Non-pigmented ciliary epithelial cell (primary cell): ENCODE measurements at places on chromosomes 3 and 15.
A peak's percentile ranks its signal among the peaks of the same experiment; 100 is the strongest.

- no peak for DNase-seq
Observed at GRCh38 chr3:107916171-107916570, 174.7 kb downstream of the CD47 start.

- peak; percentile 27 for DNase-seq
Observed at GRCh38 chr15:98518823-98519561, 129.3 kb upstream of the IGF1R start.

- no peak for DNase-seq
Observed at GRCh38 chr15:77825546-77825945, 192.8 kb upstream of the LINGO1 start.

DNA sequence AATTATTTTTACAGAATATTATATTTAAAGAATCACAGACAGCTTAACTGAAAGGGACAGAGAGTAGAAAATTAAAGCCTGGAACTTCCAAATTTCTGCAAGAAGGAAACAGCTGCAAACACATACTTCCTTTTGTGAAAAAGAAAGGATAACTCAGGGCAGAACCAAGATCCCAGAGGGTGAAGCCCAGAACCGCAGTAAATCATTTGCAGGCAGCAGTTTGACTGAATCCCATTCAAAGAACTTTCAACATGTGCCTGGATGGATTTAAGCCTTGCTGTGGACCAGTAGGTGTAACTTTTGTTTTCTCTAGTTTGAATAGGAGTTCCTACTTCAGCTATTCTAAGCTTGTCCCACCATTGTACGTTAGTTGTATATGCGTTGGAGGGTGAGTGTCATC, 733.2 kb downstream of the ROBO2 start:
- no peak for DNase-seq

- DNase-seq: no peak
Observed at GRCh38 chr3:50517721-50518206, 14.3 kb upstream of the CACNA2D2 start.

DNA sequence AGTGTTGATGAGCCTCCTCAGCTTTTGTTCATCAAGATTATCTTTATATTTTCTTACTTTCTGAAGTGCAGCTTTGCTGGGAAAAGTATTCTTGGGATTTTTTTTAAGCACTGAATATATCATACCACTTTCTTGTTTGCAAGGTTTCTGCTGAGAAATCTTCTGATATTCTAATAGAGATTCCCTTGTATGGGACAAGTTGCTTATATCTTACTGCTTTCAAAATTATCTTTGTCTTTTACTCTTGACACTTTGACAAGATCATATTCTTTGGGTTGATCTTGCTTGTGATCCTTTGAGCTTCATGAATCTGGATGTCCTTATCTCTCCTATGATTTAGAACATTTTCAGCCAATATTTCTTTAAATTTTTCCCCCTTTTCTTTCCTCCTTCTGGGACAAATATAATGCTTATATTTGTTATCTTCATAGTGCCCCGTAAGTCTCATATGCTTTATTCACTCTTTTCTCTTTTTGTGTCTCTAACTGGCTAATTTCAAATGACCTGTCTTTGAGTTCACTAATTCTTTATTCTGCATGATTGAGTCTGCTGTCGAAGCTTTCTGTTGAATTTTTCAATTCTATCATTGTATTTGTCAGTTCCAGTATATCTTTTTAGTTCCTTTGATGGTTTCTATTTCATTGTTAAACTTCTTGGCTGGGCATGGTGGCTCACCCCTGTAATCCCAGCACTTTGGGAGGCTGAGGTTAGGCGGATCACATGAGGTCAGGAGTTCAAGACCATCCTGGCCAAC, 211.4 kb upstream of the MANF start:
- DNase-seq: no peak

DNA sequence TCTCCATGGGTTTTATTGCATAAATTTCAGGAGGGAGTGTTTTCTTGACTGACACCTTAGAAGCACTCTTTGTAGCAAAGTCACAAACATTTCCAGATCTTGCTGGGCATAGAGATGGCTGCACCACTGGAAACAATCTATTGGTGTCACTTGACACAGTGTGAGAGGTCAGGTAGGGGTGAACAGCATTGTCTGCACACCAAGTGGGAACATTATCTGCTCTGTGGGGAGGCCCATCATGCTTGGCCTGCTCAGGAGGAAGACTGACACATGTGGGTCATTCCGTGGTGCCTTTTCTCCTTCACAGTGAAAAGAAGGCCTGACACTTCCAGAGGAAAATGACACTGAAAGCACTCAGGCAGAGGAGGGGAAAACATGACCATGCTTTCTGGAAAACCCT, 149.9 kb upstream of the GALNT15 start:
- DNase-seq: no peak

DNA sequence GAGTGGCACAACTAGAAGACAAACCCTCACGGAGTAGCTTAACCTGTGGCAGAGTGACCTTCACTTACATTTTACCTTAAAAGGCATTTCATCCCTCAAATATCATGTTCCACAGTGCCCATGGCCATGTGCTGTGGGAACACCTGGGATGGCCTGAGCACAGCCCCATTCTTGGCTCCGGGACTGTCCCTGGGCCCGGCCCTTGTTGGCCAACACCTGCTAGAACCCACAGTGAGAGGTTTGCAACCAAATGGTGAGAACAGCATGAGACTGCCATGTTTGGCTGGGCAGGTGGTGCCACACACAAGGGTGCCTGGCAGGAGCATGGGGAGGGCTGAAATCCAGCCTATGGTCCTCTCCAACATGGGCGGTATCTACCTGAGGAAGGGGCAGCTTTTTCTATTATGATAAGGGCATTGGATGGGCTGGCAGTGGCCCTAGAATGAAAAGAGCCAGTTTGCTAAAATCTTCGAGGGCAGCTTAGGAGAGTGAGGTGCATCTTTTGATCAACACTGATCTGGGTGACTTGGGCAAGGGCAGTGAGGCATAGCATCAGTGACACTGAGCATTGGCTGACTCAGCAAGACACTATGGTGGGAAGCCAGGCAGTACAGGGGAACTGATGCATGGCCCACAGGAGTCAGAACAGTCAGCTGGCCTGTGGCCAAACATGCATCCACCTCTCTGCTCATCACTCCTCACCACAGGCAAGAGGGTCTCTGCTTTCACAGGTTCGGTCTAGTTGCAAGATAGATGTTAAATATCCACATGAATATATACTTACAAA, 53.9 kb downstream of the SYNM start:
- DNase-seq: no peak

GRCh38 chr3:170976190-170976519, 50.4 kb downstream of the SLC2A2 start:
- DNase-seq: no peak

- DNase-seq: no peak
Observed at GRCh38 chr3:32951410-32951811, at the start of gene CCR4. Gene CCR4, plus strand, starts transcription at chr3:32951644. Its CDS starts 1,779 bp downstream, at chr3:32953423.

GRCh38 chr3:36215241-36215640, 165.1 kb upstream of the STAC start:
- DNase-seq: no peak

- DNase-seq: no peak
Observed at GRCh38 chr3:114721864-114722263, 425.2 kb downstream of the ZBTB20 start.

GRCh38 chr3:34544136-34544535, 745.7 kb downstream of the PDCD6IP start:
- DNase-seq: no peak

- DNase-seq: no peak
Observed at GRCh38 chr15:45497261-45497660, 25.3 kb downstream of the SLC30A4 start.

- DNase-seq: no peak
Observed at GRCh38 chr3:73592154-73593144, 32.3 kb downstream of the PDZRN3 start.

GRCh38 chr3:112770032-112770626, 76.5 kb downstream of the CD200R1L start:
- peak; percentile 77 for DNase-seq

- DNase-seq: no peak
Observed at GRCh38 chr3:124834723-124835718, 52.1 kb downstream of the ITGB5 start.

- DNase-seq: no peak
Observed at GRCh38 chr3:57078344-57078634, 17.8 kb downstream of the SPATA12 start.

- DNase-seq: no peak
Observed at GRCh38 chr3:136905549-136905948, 43.5 kb downstream of the NCK1 start.

DNA sequence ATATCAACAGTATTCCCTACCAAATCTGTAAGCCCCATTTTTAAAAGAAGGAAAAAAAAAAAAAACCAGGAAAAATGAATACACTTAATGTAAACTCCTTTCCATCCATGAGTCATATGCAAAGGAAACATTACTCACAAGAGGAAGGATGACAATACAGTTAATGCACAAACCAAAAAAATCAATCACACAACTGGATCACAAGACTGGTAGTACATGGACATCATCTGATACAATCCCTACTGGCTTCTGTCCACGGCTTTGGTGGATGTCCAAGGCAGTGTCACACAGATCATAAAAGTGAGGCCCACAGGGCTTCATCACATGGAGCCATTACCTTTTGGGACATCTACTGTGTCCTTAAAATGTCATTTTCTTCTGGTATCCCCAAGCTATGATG, 44.0 kb downstream of the SUCLG2 start:
- peak; percentile 59 for DNase-seq

DNA sequence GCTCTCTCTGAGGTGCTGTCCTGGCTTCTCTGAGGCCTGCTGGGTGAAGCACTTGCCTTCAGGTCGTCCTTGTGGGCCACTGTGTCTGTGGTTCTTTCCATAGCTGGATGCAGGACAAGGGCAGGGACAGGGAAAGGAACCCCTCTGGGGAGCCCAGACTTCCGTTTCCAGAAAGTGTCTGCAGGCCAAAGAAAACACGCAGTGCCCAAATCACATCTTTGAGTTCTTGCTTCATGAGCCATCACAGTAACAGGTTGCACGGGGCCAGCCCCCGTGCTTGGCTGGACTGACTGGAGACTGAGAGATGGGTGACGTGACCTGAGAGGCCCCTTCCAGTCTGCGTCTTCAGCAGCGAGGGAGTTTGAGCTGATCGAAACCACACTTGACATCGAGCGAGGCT, 115.8 kb downstream of the GABRG3 start:
- DNase-seq: no peak

DNA sequence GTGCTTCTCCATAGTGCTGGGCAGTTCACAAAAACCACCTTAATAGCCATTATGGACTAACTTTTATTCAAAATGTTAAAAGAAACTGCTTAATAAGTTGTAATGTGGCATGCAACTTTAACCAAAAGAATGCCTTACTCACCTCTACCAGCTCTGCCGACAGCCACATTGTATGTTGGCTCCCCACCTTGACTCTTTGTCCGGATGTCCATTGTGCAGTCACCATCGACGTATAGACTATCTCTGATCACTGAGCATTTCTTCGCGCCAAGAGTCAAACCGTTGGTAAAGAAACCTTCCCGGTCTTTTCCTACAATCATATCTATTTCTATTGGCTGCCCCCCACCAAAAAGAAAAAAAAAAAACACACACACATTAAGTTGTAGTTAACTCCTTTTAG, 2.5 kb downstream of the PFN2 start:
- no peak for DNase-seq

DNA sequence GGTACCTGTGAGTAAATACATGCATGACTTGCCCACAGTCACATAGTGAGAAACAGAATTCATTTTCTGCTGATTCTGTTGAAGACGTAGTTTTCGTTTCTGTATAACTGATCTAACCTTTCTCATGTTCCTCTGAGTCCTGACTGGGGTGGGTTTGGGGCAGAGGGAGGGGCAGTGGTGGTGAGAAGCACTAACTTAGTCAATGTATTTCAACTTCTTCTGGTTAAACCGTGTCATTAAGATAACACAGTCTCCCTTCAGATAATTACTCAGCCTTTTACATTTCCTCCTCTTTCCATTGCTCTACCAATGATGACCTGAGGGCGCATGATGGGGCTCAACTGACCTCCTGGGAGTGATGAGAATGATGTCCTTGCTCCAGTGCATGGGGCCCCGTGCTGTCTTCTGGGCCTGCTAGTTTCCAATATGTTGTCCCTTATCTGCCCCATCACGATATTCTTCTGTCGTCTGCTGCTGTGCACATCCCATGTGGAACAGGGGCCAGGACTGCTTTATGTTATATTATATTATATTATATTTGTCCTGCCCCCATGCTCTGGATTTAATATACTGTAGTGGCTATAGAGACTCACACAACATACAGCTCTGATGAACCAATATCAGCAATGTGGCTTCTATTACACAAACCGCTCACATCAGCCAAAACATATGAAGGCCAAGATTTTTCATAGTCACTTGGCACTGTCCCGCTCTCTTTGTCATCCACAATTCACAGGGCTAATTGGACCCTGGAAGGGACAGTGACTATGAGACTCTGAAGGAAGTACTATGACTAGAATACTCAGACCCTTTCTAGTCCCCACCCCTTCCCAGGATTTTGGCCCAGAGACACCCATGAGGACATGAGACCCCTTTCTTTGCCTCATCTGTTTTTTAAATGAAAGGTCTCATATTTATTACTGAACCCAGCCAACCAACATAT, 407.1 kb upstream of the MCTP2 start:
- DNase-seq: no peak

DNA sequence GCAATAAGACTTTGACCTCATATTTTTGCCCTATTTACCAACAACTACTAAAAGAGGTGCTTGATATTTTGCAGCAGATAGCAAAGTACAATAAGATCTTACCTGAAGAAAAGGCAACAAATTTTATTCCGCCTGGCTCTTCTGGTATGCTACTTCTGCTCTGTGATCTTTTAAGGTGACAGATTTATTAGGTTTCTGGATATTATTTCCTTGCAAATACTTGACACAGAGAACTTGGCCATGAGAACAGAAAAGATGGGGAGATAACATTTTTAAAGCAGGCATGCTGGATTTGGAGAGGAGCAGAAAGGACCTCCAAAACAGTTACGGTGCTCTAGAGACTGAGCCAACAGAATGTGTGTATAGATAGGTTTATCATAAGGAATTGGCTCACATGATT, 86.7 kb upstream of the RNF7 start:
- DNase-seq: no peak

- peak; percentile 83 for DNase-seq
Observed at GRCh38 chr3:45915518-45916231, 27.6 kb upstream of the CXCR6 start.

- DNase-seq: no peak
Observed at GRCh38 chr3:123695731-123696640, 111.1 kb upstream of the HACD2 start.

DNA sequence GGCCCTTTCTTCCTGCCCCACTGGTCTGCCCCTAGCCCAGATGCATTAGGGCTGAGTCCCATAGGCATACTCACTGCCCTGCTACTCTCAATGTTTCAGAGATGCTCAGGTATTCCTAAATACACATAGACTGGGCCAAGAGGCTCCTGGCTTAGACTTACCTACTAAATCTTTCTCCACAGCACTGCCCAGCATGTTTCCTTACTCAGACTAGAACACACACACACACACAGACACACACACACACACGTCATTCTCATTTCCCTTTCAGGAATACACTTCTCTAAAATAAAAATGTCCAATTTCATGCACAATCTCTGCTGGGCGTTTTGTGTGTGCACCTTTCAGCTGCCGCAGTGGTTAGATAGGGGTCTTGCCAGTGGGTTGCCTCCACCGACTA, 175.7 kb downstream of the FAM43A start:
- no peak for DNase-seq

- DNase-seq: no peak
Observed at GRCh38 chr3:194009019-194009418, 126.9 kb upstream of the HES1 start.
